ENCODE measurements at places on chromosomes 12 and 14. TPM values are rescaled to one million over a fixed set of nuclear protein-coding genes. Genes with fewer than 3 reads are reported as not detected.

GRCh38 chr12:45220363-45220931 lies 4.6 kb downstream of the ANO6 start:
- H3K4me1 ChIP-seq, result peaks cover 40% of the 10 kb centered on the region
- H3K4me3 ChIP-seq, result no peak overlapping the region
- H3K27ac ChIP-seq, result no peak overlapping the region
- peaks cover 16% of the 10 kb centered on the region for H3K36me3 ChIP-seq
- no peak for DNase-seq

GRCh38 chr12:22665476-22665875 lies 40.5 kb downstream of the ETNK1 start:
- peaks cover 14% of the 10 kb centered on the region for H3K36me3 ChIP-seq
- no peak overlapping the region for H3K27ac ChIP-seq
- no peak for DNase-seq
- H3K27me3 ChIP-seq, result no peaks in the 10 kb centered on the region
- H3K4me3 ChIP-seq, result no peak overlapping the region
- H3K4me1 ChIP-seq, result peaks cover 1% of the 10 kb centered on the region

GRCh38 chr12:1811281-1811947 lies 9.0 kb upstream of the LRTM2 start:
- peak; percentile 40 for DNase-seq
- H3K27ac ChIP-seq, result peak overlapping the region; percentile 78
- peaks cover 4% of the 10 kb centered on the region for H3K27me3 ChIP-seq
- peaks cover 10% of the 10 kb centered on the region for H3K4me1 ChIP-seq
- no peaks in the 10 kb centered on the region for H3K36me3 ChIP-seq

GRCh38 chr12:65192963-65193516 lies 23.7 kb downstream of the LEMD3 start:
- H3K27ac ChIP-seq, result no peak overlapping the region
- peaks cover 75% of the 10 kb centered on the region for H3K36me3 ChIP-seq
- no peak overlapping the region for H3K4me3 ChIP-seq
- no peak for DNase-seq

- no peak for DNase-seq
- H3K4me3 ChIP-seq, result peak overlapping the region; percentile 85
- H3K36me3 ChIP-seq, result peaks cover 94% of the 10 kb centered on the region
- peak overlapping the region; percentile 95 for H3K27ac ChIP-seq
Observed at GRCh38 chr14:22530127-22530526, 58.9 kb downstream of the DAD1 start.

The KRT82 gene
- not detected for total RNA-seq

GRCh38 chr12:130063866-130064265 lies 98.4 kb upstream of the FZD10 start:
- H3K4me3 ChIP-seq, result no peak overlapping the region
- H3K27me3 ChIP-seq, result no peaks in the 10 kb centered on the region
- H3K36me3 ChIP-seq, result no peaks in the 10 kb centered on the region
- DNase-seq, result no peak
- H3K27ac ChIP-seq, result no peak overlapping the region

DNA sequence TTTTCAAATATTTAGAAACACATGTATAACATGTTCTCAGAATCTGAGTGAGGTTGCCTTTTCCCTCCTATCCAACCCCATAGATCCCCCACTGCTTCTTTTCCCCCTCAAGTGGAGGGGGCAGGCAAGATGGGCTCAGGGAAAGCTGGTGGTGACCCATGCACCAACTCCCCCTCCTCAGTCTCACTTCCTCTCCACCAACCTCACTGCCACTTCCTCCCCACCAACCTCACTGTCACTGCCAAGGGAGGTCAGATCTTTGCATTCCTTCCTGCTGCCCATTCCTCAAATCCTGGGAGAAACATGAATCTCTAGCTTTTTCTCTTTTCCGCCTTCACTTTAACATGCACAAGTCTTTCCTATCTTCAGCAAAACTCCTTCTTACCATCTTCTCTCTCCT lies 48.7 kb downstream of the SPTB start:
- H3K4me1 ChIP-seq, result no peaks in the 10 kb centered on the region
- H3K27me3 ChIP-seq, result peaks cover 8% of the 10 kb centered on the region
- H3K4me3 ChIP-seq, result no peak overlapping the region
- H3K36me3 ChIP-seq, result no peaks in the 10 kb centered on the region
- DNase-seq, result no peak
- no peak overlapping the region for H3K27ac ChIP-seq

The LALBA gene
- total RNA-seq, result not detected

DNA sequence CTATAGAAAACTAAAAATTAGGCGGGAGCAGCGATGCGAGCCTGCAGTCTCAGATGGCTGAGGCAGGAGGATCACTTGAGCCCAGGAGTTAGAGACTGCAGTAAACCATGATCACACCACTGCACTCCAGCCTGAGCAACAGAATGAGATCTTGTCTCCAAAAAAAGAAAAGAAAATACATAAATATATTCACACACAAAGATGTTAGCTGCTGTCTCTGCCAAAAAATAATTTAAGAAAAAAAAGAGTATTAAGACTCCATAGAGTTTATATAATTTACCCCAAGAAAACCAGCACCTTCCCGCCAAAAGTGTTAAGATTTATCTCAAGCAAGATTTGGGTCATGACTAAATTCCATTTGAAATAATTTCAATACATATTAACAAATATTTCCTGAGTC lies 102.6 kb downstream of the MED13L start:
- no peak overlapping the region for H3K4me3 ChIP-seq
- H3K27ac ChIP-seq, result no peak overlapping the region
- H3K27me3 ChIP-seq, result no peaks in the 10 kb centered on the region
- H3K36me3 ChIP-seq, result peaks cover 8% of the 10 kb centered on the region
- DNase-seq, result no peak

DNA sequence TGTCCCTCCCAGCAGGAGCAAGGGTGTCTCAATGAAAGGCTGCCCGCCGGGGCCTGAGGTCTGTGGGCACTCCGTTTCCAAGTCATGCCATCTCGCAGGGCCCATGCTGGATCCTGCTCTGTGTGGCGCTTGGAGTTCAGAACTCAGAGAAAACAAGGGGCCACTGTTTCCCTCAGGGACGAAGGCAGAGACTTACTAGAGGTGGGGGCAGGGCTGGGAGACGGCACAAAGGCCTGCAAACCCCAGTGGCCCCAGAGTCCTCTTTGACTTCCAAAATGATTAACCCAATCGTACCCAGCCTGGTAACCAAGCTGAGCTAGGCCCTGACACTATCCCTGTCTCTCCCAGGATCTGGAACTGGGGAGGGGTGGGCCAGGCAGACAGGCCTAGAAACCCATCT lies 95.8 kb downstream of the ITPK1 start:
- H3K4me3 ChIP-seq, result no peak overlapping the region
- peaks cover 5% of the 10 kb centered on the region for H3K4me1 ChIP-seq
- peaks cover 4% of the 10 kb centered on the region for H3K36me3 ChIP-seq

DNA sequence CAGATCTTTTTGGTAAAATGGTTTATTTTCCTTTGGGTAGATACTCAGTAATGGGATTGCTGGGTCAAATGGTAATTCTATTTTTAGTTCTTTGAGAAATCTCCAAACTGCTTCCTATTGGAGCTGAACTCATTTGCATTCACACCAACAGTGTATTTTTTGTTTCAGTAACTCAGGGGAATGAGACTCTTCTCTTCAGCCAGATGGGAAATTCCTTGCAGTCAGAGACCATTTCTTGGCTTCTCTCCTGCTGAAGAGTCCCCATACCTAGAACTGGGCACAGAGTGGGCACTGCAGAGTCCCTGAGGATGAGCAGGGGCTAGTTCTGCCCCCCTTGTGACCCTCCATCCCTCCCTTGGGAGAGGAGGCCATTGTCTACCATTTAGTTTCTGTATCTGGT lies 10.8 kb downstream of the SDSL start:
- H3K27ac ChIP-seq, result no peak overlapping the region
- no peak for DNase-seq
- H3K27me3 ChIP-seq, result peaks cover 3% of the 10 kb centered on the region
- H3K4me1 ChIP-seq, result no peaks in the 10 kb centered on the region
- no peak overlapping the region for H3K4me3 ChIP-seq

DNA sequence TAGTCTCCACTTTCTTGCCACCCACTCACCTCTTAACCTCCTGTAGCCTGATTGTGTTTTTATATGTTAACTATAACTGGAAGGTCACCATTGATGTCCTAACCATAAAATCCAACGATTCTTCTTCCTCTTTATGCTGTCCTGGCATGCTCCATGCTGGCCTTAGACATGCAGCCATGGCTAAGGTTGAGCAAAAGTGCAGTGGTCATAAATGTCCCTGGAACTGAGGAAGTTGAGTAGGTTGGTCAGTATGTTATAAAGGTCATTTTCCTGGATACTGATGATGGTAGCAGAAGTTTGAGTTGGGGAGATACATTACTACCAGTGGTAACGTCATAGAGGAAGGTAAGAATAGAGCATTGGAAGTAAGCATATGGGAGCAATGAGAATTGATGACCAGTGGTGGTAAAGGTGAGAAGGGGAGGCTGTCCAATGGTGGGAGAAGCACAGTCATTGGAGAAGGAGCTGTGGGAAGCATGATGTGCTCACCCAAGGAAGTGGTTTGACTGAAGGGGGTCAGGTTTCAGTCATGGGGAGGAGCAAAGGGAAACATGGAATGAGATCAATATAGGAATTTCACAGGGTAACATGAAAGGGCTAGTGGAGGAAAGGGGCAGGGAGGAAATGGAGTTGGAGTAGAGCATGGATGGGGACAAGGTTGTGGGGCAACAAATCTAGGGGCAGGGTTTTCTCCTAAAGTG lies 240.8 kb downstream of the DACT1 start:
- H3K4me1 ChIP-seq, result no peaks in the 10 kb centered on the region
- no peaks in the 10 kb centered on the region for H3K36me3 ChIP-seq
- no peak for DNase-seq

GRCh38 chr12:39239490-39240486 lies 203.1 kb downstream of the KIF21A start:
- H3K4me3 ChIP-seq, result no peak overlapping the region
- no peak overlapping the region for H3K27ac ChIP-seq
- no peaks in the 10 kb centered on the region for H3K27me3 ChIP-seq
- H3K36me3 ChIP-seq, result no peaks in the 10 kb centered on the region
- DNase-seq, result no peak
- H3K4me1 ChIP-seq, result no peaks in the 10 kb centered on the region

GRCh38 chr14:43789458-43789857 lies 717.6 kb downstream of the FSCB start:
- no peak overlapping the region for H3K27ac ChIP-seq
- H3K4me1 ChIP-seq, result no peaks in the 10 kb centered on the region

GRCh38 chr12:43861015-43861839 lies 25.3 kb downstream of the TMEM117 start:
- no peaks in the 10 kb centered on the region for H3K27me3 ChIP-seq
- H3K4me1 ChIP-seq, result no peaks in the 10 kb centered on the region
- H3K4me3 ChIP-seq, result no peak overlapping the region
- no peak overlapping the region for H3K27ac ChIP-seq
- DNase-seq, result no peak
- H3K36me3 ChIP-seq, result no peaks in the 10 kb centered on the region

DNA sequence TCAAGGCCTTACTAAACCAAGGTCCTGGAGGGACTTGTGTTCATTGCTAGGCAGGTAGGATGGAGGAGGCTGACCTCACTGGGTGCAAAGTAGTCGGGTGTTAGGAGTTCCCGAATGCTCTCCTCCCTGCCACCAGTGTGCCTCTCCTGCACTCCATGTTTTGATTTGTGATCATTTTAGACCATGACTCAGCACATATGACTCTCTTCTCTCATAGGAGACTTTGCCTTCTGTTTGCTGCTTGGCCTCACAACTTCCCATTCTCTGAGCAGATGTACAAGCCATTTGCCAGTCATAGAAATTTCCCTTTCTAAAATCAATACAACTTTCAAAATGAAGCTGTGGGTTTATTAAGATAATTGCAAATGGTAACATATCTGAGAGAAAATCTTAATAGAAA lies 46.6 kb upstream of the LRIG3 start:
- no peaks in the 10 kb centered on the region for H3K4me1 ChIP-seq
- H3K36me3 ChIP-seq, result no peaks in the 10 kb centered on the region
- no peaks in the 10 kb centered on the region for H3K27me3 ChIP-seq
- no peak for DNase-seq
- no peak overlapping the region for H3K4me3 ChIP-seq

The PFKM gene
- 16.0 TPM for total RNA-seq

- H3K27me3 ChIP-seq, result peaks cover 2% of the 10 kb centered on the region
- no peak for DNase-seq
- no peaks in the 10 kb centered on the region for H3K4me1 ChIP-seq
- H3K27ac ChIP-seq, result no peak overlapping the region
- H3K4me3 ChIP-seq, result no peak overlapping the region
Observed at GRCh38 chr14:96403409-96403808, 11.5 kb downstream of the AK7 start.

The TBC1D30 gene
- total RNA-seq, result 0.19 TPM

DNA sequence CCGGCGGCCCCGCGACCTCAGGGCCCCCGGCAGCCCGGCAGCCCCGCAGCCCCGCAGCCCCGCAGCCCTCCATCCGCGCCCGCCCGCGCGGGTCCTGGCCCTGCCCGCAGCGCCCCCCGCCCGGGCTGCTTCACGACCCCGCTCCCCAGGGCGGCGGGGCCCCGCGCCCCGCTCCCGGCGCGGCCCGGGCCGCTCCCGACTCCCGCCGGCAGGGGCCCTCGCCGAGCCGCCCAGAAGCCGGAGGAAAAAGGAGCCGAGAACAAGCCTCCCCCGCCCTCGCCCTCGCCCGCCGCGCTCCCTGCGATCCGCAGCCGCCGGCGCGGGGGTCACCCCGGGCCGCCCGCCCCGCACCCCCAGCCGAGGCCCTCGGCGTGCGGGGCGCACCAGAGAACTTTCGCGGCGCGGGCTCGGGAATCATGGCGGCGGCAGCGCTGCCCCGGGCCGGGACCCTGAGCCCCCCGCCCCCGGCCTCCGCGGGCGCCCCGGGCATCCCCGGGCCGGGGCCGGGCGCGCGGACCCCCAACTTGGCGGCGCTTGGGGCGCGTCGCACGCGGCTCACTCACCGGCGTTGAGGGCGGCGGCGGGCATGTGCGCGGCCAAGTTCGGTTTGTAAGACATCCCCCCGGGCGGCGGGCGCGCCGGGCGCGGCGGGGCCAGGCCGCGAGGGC lies 521 bp downstream of the CDK2AP1 start:
- H3K4me1 ChIP-seq, result peaks cover 31% of the 10 kb centered on the region
- no peaks in the 10 kb centered on the region for H3K27me3 ChIP-seq
- H3K4me3 ChIP-seq, result no peak overlapping the region
- no peaks in the 10 kb centered on the region for H3K36me3 ChIP-seq
- peak; percentile 79 for DNase-seq

- H3K4me3 ChIP-seq, result no peak overlapping the region
- no peak overlapping the region for H3K27ac ChIP-seq
- H3K36me3 ChIP-seq, result no peaks in the 10 kb centered on the region
- H3K27me3 ChIP-seq, result no peaks in the 10 kb centered on the region
- DNase-seq, result no peak
- no peaks in the 10 kb centered on the region for H3K4me1 ChIP-seq
Observed at GRCh38 chr12:24228371-24228770, 278.9 kb upstream of the SOX5 start.

GRCh38 chr12:54148560-54149429 lies 40.0 kb downstream of the SMUG1 start:
- H3K27ac ChIP-seq, result no peak overlapping the region
- H3K4me1 ChIP-seq, result no peaks in the 10 kb centered on the region
- no peak for DNase-seq
- no peak overlapping the region for H3K4me3 ChIP-seq
- H3K36me3 ChIP-seq, result no peaks in the 10 kb centered on the region

- no peak overlapping the region for H3K27ac ChIP-seq
- no peak overlapping the region for H3K4me3 ChIP-seq
- no peak for DNase-seq
- H3K4me1 ChIP-seq, result no peaks in the 10 kb centered on the region
- no peaks in the 10 kb centered on the region for H3K36me3 ChIP-seq
- no peaks in the 10 kb centered on the region for H3K27me3 ChIP-seq
Observed at GRCh38 chr12:22002430-22002829, 43.6 kb upstream of the CMAS start.
